ENCODE measurements at places on chromosomes 5 and 9.
A peak's percentile ranks its signal among the peaks of the same experiment; 100 is the strongest.

DNA sequence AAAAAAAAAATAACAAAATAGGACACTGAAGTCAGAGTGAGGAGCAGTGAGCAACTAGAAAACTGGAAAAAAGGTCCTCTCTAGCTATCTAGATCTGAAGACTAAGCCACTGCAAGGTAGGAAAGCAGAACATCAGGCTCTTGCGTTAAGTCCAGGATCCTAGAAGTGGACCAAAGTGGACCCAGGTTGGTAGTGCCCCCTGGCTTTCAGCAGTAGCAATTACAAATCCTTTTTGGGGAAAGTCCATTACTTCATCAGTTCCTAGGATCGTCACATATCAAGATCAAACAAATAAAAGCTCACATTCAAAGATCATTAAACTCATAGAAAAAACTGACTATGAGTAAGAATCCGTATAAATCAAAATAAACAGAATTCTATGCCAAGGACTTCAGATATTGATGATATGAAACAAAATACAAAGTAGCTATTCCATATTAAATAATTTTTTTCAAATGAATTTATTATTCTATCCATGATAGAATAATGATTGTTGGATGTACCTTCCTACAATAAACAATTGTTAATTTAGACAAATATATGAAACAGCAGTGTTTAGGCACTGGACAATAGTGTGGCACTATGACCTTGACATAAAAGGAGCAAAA lies 6.5 kb upstream of the RICTOR start:
- DNase-seq, result peak; percentile 79

- DNase-seq, result no peak
Observed at GRCh38 chr5:74334762-74335384, 305.7 kb downstream of the ENC1 start.

DNA sequence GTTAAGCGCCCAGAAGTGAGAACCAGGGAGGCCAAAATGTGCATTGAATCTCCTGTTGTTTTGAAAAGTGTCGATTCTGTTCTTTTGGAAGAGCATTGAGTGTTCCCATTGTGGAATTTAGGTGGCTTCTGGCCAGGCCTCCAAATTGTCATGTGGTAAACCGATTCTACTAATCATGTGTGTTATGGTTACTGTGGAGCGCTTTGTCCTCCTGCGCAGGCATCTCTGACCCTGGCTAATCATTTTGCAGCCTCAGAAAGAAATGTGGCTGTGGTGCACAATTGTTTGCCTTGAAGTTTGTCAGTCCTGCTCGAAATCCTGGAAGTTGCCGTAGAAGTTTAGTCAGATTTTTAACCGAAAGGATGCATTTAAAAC lies 121.3 kb downstream of the RASGRF2 start:
- no peak for DNase-seq

- no peak for DNase-seq
Observed at GRCh38 chr5:134141331-134142050, 27.0 kb downstream of the TCF7 start.

DNA sequence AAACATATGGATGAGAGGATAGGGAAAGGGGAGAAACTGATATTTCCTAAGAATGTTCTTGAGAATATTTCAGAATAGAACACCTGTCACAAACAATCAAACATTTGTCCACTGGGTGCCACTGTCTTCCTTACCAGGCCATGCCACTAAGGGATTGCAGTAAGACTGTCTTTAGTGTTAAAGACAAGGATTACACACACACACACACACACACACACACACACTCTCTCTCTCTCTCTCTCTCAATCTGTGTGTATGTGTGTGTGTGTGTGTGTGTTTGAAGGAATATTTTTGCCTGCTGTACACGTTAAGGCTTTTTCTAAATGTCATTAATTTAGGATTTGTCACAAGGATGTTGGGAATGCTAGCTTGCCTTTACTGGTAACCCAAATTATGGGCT lies 54.4 kb downstream of the CCDC192 start:
- DNase-seq, result peak; percentile 52

- DNase-seq, result peak; percentile 58
Observed at GRCh38 chr5:135379046-135379654, 19.9 kb downstream of the MACROH2A1 start.

DNA sequence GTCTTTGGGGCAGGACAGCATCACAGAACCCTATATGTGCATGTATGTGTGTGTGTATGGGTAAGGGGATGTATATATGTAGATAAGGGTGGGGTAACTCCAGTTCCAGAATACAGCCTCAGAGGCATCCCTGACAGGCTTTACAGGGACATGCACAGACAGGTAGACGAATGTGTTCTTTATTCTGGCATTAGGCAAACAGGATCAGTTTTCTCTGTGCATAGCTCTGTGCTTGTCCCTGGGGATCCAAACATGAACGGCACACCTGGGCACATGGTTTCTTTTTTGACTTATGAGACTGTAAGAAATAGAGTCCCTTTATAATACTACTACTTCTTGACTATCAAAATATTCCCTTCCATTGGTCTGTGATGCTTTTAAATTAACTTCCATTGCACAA lies 120.6 kb downstream of the TRIO start:
- DNase-seq, result no peak

DNA sequence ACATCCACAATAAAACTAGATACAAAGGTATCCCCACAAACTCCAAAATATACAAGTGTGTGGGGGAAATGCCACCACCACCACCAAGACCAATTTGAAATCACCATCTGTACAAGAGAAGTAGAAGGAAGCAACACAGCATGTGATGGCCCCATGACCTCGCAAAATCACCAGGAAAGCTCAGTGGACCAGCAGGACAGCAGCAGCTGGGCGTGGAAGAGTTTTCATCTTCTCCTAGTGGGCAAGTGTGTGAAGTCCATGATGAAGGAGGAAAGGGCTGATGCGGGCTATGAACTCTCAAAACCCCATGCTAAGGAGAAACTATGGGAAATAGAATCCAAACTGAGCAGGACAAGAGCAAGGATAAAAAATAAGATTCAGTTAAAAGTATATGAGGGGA lies 58.1 kb downstream of the GOLPH3 start:
- DNase-seq, result peak; percentile 18

DNA sequence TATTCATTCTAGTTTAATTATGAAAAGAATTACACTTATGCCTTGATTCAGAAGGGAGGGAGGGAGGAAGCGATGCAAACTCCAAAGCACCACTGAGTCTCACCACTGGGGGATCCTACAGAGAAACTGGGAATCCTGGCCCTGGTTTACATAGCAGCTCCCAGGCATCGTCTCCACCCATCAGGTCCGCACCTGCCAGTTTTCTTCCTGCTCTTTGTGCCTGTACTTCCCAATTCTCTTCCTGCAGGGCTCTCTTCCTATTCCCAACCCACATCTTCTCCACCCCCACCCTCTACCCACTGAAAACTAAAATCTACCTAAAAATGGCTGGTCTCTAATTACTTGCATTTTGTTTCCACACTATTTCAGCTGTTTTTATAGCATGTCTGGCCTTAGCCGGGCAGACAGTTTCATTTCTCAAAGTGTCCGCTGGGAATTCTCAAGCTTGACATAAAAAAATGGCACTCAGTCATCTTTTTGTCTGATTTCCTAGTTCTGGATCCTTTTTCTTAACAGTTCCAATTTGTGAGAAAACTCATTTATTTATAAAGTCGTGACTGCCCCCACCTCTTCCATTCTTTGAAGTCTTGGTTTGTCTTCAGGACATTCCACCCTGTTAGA lies 1.6 kb upstream of the TNIP1 start:
- no peak for DNase-seq

DNA sequence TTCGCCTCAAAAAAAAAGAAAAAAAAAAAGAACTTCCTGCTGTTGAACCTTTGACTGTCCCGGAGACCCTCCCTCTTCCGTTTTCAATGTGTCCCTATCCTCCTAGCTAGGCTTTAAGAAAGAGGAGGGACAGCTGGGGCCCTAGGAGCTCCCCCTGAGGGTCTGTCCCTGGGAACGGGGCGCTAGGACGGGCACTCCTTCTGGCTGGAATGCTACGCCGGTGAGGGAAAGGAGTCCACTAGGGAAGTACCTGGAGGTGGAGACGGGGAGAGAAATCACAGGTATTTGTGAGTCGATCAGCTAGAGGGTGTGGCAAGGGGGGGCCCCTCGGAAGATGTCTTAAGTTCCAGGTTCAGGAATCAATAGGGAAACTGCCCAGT lies 4.6 kb downstream of the SIT1 start:
- no peak for DNase-seq

DNA sequence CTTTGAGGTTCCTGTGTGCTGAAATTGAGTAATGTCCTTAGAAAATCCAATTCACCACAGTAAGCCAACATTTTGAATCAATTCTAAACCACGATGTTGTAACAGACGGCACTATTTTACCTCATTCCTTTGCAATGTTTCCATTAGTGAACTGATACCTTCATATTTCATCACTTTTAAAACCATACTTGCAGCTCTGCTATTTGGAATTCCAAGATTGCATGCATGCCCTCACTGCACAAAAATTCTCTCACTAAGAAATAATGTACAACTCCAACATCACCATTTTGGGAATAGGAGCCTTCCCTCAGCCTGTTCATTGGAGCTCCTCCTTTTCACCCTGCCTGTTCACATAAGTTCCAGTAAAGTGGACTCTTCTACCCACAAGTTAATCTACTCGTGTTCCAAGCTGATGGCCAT lies 74.8 kb upstream of the TGFBR1 start:
- peak; percentile 78 for DNase-seq

DNA sequence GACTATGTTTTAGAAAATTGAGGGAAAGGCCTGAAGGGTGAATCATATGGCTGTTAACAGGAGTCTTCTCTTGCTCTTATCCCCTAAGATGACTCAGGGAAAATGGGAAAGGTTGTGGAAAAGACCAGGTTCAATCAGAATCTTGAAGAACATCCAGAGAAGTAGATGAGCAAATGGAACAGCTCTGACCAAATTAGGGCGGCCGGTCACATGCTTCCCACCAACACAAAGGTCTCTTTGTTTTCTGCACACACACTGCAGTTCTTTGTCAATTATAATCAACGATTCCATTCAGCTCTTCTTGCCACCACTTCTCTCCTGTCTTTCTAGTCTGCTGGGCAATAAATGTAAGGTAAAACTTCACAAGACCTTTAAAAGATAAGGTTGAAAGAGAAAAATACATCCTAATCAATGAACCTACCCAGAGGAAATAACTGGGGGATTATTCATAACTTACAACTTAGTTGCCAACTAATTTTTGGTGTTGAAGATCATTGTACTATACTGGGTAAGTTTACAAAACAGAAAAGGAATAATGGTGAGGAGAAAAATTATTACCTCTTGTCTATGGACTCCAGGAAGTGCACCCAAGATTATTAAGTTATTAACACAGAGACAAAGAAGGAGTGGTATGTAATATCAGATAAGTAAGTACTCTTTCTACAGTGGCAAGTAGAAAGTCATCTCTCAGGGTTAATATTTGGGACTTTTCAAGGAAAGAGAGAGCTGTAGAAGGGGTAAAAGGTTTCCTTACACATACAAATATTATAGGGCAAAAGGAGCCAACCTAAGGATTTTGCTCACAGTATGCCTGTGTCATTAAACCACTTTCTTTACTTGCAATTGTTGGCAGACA lies 441.9 kb upstream of the PIK3R1 start:
- peak; percentile 29 for DNase-seq

DNA sequence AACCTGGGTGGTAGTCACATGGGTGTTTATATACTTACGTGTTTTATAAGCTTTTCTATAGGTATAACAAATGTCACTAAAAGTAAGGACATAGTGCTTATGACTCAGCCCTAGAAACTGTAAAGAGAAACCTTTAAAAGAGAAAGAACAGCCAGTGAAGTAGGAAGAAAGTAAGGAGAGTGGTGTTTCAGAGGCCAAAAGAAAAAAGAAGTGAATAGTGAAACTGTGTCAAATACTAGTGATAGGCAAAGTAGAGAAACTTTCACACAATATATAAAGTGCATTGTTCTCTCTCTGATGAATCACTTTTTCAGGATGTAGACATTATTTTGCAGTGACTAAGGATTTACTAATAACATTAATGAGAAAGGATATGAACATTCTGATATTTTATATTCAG lies 74.2 kb upstream of the SUSD1 start:
- no peak for DNase-seq

DNA sequence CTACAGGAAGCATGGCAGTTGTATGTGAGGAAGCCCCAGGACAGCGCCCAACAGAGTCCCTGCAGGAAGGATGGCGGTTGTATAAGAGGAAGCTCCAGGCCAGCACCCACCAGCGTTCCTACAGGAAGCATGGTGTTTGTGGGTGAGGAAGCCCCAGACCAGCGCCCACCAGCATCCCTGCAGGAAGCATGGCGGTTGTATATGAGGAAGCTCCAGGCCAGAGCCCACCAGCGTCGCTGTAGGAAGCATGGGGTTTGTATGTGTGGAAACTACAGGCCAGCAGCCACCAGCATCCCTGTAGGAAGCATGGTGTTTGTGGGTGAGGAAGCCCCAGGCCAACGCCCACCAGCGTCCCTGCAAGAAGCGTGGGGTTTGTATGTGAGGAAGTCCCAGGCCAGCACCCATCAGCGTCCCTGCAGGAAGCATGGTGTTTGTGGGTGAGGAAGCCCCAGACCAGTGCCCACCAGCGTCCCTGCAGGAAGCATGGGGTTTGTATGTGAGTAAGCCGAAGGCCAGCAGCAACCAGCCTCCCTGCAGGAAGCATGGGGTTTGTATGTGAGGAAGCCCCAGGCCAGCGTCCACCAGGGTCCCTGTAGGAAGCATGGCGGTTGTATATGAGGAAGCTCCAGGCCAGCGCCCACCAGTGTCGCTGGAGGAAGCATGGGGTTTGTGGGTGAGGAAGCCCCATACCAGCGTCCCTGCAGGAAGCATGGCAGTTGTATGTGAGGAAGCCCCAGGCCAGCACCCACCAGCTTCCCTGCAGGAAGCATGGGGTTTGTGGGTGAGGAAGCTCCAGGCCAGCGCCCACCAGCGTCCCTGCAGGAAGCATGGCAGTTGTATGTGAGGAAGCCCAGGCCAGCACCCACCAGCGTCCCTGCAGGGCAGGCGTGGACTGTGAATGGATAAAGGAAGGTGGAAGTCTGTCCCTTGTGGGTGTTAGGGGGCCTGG lies 79.0 kb downstream of the DAP start:
- no peak for DNase-seq

DNA sequence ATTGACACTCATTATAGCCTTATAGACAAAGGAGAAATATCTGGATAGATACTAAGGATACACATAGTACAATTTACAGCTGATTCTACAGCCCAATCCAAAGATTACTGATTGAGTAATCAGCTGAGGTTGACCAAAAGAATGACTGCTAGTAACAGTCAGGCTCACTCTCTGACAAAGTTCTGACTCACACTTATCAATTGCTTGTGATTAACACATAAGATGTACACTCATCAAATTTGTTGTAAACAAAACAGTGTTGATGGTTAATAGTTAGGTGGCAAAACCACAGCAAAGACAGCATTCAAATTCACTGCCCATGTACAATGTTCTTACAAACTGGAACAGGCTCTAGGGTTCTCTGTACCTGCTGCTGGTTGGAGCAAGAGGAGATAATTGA lies 422.7 kb downstream of the TLE1 start:
- DNase-seq, result no peak

- DNase-seq, result no peak
Observed at GRCh38 chr5:125695996-125696655, 727.1 kb upstream of the GRAMD2B start.
